ENCODE measurements at places on chromosomes 3 and 15.

DNA sequence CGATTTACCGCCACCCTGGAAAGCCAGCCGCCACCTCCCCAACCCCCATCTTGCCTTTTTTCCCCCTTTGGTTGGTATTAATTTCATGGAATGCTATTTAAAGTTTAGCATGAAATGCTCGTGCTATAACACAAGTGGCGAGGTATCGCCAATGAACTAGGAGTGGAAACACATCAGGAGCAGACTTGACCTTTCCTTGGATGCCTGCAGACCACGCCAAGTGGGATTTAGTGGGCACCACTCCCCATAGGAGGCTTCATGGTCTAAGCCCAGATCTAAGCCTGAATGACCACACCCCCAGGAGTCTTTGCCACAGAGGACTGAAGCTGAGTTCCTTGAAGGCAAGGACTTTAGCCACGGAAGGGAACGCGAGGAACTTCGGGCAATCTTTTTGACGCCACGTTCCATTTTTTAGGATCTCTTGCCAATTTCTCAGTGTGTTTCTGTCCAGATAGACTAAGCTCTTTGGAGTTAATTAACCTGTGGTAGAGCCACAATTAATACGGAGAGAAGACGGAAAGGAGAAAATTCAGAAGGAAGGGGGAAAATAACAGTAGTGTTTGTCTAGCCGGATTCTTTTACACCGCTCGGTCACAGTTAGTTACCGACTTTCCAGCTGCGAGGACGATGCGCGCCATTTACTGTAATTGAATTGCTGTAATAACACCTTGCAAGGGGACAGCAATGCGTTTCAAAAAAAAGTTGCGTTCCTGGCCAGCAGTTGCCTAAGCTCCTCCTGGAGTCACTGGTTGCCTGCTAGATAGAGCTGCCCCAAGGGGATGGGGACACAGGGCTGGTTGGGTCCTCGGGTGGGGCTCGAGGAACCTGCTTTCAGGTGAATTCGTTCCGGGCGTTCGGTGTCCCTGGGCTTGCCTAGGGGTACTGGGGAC, 37.1 kb downstream of the NR2F2 start:
- DNase-seq: no peak

DNA sequence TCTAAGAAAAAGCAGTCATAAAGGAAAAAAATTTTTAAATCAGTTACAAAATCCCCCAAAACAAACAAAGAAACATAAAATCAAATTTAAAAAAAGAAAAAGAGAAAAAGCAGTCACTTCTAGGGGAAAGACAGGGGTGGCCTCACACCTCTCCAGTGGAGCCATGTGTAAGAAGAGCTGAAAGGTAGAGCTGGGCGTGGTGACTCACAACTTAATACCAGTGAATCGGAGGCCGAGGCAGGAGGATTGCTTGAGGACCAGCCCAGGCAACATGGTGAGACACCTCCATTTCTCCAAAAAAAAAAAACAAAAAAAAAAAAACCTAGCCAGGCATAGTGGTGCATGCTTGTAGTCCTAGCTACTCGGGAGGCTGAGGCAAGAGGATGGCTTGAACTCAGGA, 14.7 kb downstream of the MESD start:
- no peak for DNase-seq

DNA sequence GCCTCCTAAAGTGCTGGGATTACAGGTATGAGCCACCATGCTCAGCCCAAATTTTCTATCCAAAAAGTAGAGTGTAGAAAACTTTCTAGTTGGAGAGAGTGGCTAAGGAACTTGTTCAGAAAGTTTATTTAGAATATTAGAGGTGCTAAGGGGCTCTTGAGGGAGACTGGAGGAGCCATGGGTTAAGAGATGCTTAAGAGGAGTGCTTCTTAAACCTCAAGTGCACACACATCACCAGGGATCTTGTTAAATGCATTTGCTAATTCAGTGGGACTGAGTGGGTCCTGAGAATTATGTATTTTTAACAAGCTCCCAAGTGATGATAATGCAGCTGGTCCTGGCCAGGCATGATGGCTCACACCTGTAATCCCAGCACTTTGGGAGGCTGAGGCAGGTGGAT, 29.7 kb upstream of the SLMAP start:
- no peak for DNase-seq

- no peak for DNase-seq
These were observed 14.2 kb downstream of the AMOTL2 start for GRCh38 chr3:134360046-134360445.

GRCh38 chr3:8743021-8743601, 9.5 kb downstream of the CAV3 start:
- no peak for DNase-seq

DNA sequence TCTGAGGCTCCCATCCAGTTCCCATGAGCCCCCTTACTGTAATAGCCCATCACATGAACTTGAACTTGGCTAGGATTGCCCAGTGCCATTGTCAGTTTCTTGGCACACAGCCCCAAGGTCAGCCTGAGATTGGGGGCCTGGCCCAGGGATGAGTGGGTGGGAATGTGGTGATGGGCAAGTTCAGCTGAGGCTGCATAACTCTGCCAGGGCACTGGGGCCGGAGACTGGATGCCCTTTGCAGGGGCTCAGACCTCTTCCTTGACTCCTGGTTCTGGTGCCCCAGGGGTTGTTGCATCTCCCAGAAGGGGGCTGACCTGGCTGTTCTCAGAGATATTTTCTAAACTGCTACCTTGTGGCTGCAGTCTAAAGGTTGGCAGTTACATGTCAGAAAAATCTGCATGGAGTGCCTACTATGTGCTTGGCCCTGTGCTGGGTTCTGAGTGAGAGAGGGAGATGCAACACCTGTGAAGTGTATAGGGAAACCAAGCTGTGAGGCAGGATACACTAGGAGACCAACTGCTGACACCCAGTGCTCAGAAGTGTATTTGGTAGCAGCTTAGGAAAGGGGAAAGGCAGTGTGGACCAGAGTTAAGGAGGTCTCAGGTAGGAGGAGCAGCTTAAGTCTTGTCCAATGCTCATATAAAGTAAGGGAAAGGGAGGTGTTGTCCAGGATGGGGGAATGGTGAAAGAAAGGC, 74.8 kb upstream of the PRR23C start:
- no peak for DNase-seq

DNA sequence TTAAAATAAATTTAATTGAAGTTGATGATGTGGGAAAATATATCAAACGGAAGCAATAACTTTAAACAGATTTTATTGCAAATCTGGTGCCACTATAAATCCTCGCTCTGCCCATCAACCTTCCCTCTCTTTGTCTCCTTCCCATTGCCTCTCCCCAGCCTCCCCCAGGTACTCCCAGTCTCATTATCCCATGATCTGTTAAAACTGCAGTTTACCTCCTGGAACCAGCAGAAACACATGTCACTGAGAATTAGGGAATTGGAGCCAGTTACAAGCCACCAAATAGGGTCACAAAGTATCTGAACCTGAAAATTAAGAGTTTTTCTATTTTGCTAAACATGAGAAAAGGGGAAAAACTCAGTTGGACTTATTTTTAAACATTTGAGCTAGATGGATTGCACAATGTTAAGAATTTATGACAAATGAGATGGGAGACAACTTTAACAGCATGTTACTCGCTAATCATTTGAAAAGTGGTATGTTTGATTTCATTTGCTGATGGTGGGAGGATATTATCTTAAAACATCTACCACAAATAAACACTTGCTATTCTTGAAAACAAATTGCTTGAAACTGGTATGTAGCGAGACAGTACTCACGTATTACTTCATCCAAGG, 2.4 kb downstream of the PLCH1 start:
- DNase-seq: no peak

GRCh38 chr3:161310649-161311423, 60.5 kb downstream of the SPTSSB start:
- no peak for DNase-seq

- DNase-seq: no peak
These were observed 154.5 kb downstream of the STT3B start for GRCh38 chr3:31687020-31687802.

DNA sequence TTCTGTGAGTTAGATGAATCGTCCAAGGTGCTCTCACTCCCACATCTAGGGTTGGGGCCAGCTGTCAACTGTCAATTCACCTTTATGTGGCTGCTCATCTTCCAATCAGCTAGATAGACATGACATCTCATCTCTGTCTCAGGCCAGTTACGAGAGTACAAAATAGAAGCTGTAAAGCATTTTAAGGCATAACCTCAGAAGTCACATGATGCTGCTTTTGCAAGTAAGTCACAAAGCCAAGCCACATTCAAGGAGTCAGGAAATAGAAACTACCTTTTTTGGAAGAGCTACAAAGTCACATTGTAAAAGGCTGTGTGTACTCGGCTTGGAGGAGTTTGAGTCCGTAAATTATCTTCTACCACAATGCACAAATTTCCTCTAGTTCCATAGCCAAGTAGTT, 5.1 kb upstream of the CCR1 start:
- DNase-seq: no peak

DNA sequence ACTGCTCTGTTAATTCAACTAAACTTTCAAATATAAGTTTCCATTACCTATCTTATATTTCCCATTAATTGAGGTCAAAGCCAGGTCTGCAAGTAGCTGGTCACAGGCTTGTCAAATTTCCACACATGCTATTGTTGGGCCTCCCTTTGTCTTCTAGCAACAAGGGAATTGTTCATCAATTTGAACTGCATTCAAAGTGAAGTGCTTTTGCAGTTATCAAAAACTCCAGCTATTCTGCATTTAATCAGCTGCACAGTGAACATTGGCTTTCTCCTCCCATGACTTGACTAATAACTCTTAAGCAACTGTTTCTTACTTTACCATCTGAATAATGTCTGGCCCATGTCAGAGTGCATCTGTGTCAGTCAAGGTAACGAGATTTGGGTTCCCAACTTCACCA, 198.4 kb downstream of the KCNH8 start:
- DNase-seq: no peak

DNA sequence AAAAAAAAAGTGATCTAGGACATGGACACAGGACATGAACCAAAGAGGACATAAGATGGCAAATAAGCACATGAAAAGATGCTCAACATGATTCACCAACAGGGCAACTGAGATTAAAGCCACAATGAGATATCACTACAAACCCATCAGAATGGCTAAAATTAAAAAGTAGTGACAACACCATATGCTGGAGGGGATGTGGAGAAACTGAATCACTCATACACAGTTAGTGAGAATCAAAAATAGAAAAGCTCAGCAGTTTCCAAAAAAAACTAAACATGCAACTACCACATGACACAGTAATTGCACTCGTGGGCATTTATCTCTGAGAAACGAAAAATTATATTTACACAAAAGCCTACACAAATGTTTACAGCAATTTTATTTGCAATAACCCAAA, 27.9 kb upstream of the ACKR4 start:
- DNase-seq: no peak

DNA sequence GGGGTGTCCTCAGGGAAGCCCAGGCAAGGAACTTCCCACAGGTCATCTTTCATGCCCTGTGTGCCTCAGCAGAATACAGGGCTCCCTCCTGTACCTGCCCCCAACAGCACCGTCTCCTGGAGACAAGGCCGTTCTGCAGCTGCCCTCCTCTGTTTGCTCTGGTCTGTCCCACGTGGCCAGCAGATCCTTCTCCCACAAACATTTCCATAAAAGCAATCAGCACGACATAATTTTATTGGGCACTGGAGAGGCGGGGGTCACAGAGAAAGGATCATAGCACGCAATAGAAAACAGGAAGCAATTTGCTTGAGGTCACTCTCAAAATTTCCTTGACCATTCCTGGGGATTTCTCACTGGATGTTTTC, 29.4 kb downstream of the STARD5 start:
- DNase-seq: no peak

DNA sequence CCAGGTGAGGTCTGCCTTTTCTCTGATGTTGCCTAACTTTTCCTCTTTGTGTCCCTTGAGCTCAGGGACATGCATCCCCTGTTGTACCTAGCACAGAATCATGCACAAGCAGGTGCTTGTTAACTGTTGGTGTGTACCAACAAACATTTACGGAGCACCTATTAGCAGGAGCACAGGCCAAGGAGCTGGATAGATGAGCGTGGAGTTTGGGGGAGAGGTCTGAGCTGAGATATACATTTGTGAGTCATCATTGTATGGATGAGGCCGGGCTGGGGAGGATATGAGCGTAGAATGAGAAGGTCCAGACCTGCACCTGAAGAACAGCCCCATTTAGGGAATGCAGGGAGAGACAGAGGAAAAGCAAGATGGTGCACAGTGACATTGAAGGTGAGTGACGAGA, 53.4 kb downstream of the SMAD3 start:
- no peak for DNase-seq

DNA sequence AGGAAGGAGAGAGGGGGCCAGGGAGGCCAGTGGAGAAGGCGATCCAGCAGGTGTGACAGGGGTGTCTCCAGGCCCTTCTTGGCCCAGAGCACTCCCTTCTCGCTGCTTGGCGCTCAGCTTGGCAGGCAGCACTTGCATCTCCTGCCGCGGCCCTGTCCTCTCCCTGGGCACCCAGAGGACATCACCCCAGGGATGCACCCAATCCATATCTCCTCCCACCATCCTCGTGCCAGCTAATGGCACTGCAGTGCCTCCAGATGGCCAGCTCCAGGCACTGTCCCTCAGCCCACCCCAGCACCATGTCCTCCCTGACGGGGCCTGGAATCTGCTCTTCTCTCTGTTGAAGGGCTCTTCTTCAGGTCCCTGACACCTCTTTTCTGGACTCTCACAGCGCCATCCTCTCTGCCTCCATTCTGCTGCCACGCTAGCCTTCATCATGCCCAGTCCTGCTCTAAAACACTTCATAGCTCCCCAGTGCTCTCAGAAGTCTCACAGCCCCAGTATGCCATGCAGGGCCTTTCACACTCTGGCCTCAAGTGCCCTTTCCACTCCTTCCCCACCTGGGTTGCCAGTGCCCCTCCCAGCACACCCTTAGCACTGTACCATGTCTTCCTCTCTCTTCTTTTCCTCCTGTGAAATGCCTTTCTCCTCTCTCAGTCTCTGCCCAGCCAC, 106.8 kb upstream of the SLC6A11 start:
- no peak for DNase-seq

- no peak for DNase-seq
These were observed 275.4 kb downstream of the FOXP1 start for GRCh38 chr3:71307991-71308697.

DNA sequence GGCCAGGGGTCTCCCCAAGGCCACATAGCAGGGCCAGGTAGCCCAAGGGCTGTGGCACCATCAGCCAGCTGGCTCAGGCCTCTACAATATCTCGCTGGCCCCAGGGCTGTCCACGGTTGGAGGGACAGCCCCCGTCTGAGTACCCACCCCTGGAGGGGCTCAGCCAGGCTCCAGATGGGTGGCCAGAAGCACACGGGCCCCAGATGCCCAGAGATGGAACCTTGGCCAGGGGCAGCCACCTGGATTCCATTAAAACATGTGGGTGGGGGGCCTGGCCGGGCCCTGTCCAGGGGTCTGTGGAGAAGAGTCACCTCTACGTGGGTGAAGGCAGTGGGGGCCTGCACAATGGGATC, 8.4 kb downstream of the CSPG4 start:
- DNase-seq: no peak

- no peak for DNase-seq
These were observed 107.9 kb downstream of the FMN1 start for GRCh38 chr15:33086500-33087121.

- DNase-seq: no peak
These were observed 35.1 kb upstream of the FRMD4B start for GRCh38 chr3:69420781-69421520.
